ENCODE measurements at places on chromosomes 16 and 17.

DNA sequence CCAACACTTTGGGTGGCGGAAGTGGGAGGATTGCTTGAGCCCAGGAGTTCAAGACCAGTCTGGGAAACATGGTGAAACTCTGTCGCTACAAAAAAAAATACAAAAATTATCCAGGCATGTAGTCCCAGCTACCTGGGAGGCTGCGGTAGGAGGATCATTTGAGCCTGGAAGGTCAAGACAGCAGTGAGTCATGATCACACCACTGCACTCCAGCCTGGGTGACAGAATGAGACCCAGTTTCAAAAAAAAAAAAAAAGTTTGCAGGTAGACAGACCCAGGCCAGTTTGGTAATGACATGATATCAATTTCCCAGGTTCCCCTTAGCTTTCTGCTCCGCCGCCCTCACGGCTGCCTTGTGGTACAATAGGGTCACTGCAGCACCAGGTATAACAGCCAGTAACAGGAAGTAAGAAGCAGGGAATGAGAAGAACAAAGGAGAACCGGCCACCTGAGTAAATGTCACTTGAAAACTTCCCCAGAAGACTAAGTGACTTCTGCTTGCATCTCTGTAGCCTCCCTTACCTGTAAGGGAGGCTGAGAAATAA is 201.2 kb upstream of the HSBP1 start:
- no peak for DNase-seq

- peak; percentile 81 for DNase-seq
Observed at GRCh38 chr17:1058423-1059130, 61.6 kb downstream of the TIMM22 start.

DNA sequence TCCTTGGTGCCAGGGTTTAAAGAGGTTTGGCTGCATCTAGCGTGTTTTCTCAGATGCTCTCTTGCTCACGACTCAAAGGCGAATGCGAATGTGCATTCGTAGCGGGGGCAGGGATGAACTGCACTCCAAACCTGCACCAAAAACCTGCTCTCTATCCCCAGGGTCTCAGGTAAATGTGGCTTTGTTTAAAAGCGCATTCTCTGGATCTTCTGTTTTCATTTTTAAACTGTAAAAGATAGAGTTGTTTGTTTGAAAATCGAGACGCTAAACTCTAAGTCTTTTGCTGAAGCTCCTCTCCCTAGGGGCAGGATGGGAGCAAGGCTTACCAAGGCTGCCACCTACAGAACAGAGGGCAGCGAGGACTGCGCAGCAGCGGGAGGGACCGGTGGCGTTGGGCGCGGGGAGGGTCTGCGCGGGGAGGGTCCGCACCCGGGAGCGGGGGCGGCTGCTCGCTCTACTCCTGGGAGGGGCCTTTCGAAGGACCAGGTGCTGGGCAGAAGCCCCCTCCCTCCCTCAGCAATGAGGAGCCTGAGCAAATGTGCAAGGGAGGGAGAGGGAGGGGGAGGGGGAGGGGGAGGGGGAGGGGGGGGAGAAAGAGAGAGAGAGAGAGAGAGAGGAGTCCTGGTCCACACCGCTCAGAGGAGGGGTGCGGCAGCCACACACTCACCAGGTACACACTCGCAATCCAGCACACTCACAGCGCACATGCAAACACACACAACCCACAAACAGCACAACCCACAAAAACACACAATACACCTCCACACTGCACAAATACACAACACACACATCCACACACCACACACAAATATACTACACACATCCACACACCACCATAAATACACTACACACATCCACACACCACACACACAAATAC is 142.8 kb downstream of the GRIN2A start:
- DNase-seq = no peak

GRCh38 chr17:9894231-9894630 is 10.8 kb downstream of the RCVRN start:
- DNase-seq = no peak

- no peak for DNase-seq
Observed at GRCh38 chr17:13384626-13385025, 217.1 kb downstream of the HS3ST3A1 start.
